Esophagus muscularis mucosa (tissue), 4 donors: ENCODE measurements at places on chromosomes 3 and 15.
A peak's percentile ranks its signal among the peaks of the same experiment; 100 is the strongest.

- DNase-seq, result no peak
Observed at GRCh38 chr3:16769525-16769924, 115.2 kb upstream of the PLCL2 start.

DNA sequence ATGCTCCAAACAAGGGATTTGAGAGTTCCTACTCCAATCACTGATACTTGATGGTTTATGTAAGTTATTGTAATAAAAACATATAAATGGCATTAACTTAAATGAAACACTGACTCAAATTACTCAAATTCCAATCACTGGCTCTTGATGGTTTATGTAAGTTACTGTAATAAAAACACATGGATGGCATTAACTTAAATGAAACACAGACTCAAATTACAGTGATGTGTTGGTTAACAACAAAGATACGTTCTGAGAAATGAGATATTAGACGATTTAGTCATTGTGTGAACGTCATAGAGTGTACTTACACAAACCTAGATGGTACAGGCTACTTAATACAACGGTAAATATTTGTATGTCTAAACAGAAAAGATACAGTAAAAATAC lies 6.6 kb downstream of the MOBP start:
- no peak for DNase-seq

DNA sequence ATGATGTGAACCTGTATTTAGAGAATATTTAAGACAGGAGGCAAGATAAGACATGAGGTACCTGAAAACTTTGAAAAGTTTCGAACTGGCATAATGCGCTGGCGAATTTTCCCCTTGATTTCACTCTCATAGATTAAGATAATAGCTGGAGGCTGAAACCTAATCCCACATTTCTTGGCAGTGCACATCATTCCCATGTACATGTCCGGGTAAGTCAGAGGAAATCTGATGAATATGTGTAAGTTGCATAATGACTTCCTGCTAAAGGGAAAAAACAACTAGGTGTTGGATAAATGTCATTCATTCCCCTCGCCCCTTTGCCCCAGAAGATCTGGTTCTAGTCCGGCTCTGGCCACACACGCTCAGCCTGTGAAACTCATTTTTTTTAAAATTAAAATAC lies 3.6 kb downstream of the CEP19 start:
- DNase-seq, result no peak

DNA sequence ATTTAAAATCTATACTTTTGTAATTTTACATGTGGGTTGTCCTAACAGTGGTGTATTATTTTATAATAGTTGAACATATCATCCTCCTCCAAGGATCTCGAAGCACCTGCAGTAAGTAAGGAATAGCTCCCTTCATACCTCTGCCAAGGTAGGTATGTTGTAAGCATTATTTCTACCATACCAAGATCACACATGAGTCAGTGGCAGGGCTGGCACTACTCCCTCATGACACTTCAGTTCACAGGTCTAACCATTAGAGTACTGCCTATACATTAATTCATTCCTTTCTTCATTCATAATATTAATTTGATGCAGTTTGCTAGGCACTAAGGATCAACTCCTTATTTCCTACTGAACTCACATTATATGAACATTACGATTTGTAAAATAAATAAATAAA lies 11.9 kb upstream of the LEKR1 start:
- no peak for DNase-seq

DNA sequence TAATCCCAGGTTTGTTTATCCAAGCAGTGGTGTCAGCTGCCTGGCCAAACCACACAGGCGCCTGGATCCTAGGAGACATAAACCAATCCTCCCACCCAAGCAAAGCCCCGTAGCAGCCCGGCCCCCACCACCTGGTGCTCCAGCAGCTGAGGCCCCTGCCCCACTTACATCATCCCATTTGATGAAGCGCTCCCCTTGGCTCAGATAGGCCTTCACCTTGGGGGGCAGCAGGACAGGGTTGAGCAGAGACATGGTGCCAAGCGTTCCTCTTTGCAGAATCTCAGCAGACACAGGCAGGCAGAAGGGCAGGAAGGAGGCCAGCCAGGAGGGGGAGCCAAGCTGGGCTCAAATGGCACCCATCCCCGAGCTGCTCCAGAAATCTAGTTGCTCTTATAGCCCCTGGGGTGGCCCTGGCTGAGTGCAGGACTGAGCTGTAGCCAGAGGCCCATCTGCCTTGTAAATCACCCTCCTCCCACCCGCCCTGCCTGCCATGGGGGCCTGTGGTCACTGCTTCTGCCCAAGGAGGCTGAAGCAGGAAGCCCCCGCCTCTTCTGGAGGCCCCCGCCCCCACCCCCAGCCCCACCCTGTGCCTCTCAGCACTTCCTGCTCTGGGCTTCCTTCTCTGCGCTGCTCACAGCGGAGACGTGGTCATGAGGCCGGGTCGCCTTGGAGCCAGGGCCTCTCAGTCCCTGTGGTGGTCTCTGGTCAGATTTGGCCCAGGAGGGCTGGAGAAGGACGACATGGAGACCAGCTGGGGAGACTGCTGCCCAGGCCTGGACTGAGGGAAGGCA lies at the start of gene PLCB2:
PLCB2 (minus strand) TSS at position 515 of the 791 bp plus-strand sequence; CDS start at position 252, 263 bp downstream.
- no peak for DNase-seq

GRCh38 chr15:48913141-48913540 lies 35.2 kb downstream of the EID1 start:
- DNase-seq, result no peak

- DNase-seq, result no peak
Observed at GRCh38 chr3:193744822-193745684, 152.0 kb downstream of the OPA1 start.

- DNase-seq, result peak; percentile 68
Observed at GRCh38 chr15:25987638-25988037, 124.5 kb upstream of the ATP10A start.

- DNase-seq, result no peak
Observed at GRCh38 chr3:66953934-66954445, 44.1 kb upstream of the KBTBD8 start.

- no peak for DNase-seq
Observed at GRCh38 chr15:100226107-100226506, 115.7 kb downstream of the ADAMTS17 start.

DNA sequence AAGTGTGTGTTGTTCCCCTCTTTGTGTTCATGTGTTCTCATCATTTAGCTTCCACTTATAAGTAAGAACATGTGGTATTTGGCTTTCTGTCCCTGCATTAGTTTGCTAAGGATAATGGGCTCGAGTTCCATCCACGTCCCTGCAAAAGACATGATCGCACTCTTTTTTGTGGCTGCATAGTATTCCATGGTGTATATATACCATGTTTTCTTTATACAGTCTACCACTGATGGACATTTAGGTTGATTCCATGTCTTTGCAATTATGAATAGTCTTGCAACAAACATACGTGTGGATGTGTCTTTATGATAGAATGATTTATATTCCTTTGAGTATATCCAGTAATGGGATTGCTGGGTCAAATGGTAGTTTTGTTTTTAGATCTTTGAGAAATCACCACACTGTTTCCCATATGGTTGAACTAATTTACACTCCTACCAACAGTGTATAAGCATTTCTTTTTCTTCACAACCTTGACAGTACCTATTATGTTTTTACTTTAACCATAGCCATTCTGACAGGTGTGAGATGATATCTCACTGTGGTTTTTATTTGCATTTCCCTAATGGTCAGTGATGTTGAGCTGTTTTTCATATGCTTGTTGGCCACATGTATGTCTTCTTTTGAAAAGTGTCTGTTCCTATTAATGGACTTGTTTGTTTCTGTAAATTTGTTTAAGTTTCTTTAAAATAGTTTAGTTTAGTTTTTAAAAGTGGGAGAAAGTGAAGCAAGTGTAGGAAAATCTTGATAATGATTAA lies 21.9 kb upstream of the SLC30A4 start:
- DNase-seq, result no peak

- no peak for DNase-seq
Observed at GRCh38 chr3:166721466-166721865, 658.6 kb downstream of the ZBBX start.
